ENCODE measurements at places on chromosomes 12 and 14.

GRCh38 chr14:70237710-70238109 lies 49.0 kb upstream of the SLC8A3 start:
- DNase-seq, result no peak

DNA sequence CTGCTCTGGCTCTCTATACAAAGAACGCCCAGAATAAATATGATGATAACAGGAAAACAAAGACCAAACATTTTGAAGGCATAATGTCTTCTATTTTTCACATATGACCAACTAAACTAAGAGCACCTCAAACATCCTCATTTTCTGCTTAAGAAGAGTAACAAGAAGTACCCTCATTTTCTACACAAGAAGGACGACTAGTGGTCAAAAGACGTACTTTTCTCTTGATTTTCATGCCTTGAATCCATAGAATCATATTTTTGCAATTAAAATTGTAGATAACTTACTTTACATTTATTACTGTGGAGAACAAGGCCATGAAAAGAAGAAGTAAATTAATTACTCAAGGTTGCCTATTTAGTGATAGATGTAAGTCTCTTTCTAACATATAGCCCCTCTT lies 358.6 kb downstream of the DUSP6 start:
- DNase-seq, result no peak

DNA sequence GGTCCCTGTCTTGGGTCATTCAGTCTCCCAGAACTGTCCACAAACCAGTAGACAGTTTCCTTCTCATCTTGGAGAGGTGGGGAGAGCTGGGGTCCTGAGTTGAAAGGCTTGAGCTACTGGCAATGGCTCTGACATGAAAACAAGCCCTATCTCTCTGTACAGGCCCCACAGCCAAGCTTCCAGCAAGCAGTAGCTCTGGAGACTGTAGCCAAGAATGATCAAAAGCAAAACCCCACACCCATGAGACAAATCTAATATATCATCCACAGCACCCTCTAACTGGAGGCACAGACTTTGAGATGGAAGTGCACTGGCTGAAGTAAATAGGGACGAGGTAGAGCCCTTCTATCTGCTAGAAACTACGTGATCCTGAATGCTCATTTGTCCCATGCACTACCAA lies 40.9 kb downstream of the RERG start:
- no peak for DNase-seq

DNA sequence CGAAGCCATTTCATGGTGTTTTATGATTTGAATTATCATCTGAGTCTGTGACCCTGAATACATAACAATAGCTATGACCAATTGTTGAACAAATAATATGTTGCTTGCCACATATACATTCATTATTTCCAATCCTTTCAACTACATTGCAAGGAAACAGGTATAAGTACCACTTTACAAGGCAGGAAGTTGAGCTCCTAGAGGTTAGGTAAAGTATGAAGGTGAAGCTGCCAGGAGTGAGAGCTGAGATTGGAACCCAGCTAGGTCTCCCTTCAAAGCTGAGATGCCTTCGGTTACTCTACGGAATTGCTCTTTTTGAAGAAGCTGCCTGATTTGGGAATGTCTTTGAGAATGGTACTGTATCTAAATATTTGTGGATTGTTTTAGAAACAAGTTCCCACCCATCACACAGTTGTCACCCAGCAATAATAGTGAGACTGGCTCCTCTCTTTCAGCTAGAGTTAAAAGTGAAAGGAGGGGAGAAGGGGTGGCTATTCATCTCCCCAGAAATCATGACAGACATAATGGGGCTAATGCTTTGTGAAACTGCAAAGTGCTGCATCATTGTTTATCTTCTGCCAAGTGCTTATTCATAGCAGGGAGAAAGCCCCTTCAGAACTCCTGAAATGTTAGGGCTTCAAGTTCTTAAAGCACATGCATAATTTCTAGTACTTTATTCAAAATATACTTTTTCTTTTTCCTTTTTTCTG lies 75.9 kb upstream of the AMIGO2 start:
- no peak for DNase-seq

GRCh38 chr12:60279221-60279620 lies 683.4 kb downstream of the SLC16A7 start:
- DNase-seq, result no peak

- no peak for DNase-seq
Observed at GRCh38 chr14:84857571-84857970, 672.4 kb upstream of the FLRT2 start.

DNA sequence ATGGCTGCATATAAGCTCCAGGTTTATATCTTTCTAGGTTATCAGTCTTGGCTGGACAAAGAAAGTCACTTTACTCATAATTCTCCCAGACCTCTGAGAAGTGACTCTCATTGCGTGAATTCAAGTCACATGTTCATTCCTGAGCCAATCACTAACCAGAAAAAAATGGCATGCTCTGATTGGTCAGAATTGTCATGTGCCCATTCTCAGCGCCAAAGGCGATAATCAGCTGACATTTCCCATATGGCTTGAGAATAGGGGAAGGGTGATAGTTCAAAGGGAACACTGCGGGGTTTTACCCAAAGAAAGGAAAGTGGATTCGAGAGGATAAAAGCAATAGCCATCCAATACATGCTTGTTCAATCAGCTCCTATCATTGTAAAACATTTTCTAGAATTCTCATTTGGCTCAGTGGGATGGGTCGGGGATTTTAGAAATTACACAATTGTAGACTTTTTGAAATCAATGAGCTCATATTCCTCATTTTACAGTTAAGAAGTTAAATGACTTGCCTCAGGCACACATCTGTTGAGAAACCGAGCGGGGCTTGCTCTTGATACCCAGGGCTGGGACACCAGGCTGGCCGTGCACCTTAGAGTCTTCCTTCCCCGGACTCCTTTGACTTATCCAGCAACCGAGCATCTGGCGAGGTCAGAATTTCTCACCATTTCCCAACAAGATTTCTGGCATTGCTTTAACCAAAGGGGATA lies 454.0 kb upstream of the TBX3 start:
- no peak for DNase-seq

GRCh38 chr12:86634456-86635410 lies 378.5 kb upstream of the MGAT4C start:
- DNase-seq, result no peak

- DNase-seq, result no peak
Observed at GRCh38 chr14:30799933-30800332, 74.4 kb upstream of the COCH start.

DNA sequence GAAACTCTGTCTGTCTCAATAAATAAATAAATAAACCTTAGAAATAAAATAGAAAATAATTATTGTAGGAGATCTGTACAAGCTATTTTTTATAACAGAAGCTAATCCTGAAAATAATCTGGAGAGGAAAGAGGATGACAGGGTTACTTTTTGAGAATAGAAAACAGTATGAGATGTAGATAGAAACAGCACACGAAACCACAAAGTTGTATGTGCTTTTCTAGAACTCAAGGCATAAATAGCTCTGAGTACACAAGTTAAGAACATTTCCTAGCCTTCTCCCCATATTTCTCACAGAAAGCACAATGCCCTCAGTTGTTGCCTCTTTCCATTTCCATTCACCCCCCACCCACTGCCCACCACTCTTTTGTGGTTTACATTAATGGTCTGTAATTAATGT lies 35.7 kb downstream of the SLC38A4 start:
- no peak for DNase-seq

DNA sequence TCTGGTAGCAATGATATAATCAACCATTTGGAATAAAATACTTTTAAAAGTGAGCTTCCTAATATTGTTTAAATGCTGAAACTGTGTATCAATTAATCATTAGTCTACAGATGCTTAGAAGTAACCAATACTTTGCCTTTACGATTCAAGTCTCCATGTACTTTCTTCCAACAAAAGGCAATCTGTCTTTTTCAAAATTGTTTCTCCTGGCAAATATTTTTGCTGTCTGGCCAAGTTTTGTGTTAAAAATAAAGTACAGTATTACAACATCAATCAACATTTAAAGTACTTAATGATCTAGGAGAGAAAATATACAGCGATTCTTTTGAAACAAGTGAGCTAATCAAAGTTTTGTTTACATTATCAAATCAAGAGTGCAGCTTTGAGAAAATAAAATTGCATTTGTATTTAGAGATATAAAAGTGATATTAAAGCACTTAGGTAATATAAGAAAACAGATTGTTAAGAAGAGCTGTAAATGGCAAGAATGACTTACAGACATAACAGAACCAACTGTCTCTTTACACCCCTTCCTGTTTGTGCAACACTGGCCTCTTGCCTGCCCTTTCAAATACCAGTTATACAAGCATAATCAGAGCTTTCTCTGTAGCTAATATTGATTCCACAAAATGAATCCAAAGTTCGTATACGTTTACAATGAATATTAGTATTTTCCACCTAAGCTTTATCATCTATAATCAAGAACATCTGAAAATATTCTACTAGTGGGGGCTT lies 38.2 kb upstream of the FBLN5 start:
- no peak for DNase-seq
